Natural killer cell (primary cell): ENCODE measurements at places on chromosomes 3 and 15.

DNA sequence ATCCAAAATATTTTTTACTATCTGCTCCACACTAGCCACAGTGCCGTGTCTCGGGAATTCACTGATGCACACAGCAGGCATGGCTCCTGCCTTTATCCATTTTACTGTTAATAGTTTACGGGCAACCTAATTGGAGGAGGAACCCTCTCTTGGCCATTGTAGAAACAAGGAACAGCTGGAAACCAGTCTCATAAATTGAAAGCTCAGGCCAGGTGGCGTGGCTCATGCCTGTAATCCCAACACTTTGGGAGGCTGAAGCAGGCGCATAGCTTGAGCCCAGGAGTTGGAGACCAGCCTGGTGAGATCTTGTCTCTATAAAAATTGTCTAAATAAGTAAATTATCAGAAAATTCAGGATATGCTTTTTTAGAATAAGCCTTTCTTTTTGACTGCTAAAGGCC is 39.0 kb downstream of the IL5RA start:
- no peak for DNase-seq

- no peak for DNase-seq
These were observed 39.9 kb downstream of the PPCDC start for GRCh38 chr15:75063338-75063737.

- DNase-seq: no peak
These were observed 52.4 kb upstream of the SELENOK start for GRCh38 chr3:53944028-53944427.

- no peak for DNase-seq
These were observed 47.4 kb downstream of the GPR171 start for GRCh38 chr3:151155409-151156128.

GRCh38 chr3:110544730-110545129 is 526.9 kb upstream of the NECTIN3 start:
- DNase-seq: no peak

GRCh38 chr15:63156755-63157117 is 541 bp downstream of the RPS27L start:
- DNase-seq: peak; percentile 46
